ENCODE measurements at places on chromosomes 12 and 14.

- no peak for DNase-seq
Measured at GRCh38 chr12:76144245-76144549, 59.7 kb upstream of the NAP1L1 start.

DNA sequence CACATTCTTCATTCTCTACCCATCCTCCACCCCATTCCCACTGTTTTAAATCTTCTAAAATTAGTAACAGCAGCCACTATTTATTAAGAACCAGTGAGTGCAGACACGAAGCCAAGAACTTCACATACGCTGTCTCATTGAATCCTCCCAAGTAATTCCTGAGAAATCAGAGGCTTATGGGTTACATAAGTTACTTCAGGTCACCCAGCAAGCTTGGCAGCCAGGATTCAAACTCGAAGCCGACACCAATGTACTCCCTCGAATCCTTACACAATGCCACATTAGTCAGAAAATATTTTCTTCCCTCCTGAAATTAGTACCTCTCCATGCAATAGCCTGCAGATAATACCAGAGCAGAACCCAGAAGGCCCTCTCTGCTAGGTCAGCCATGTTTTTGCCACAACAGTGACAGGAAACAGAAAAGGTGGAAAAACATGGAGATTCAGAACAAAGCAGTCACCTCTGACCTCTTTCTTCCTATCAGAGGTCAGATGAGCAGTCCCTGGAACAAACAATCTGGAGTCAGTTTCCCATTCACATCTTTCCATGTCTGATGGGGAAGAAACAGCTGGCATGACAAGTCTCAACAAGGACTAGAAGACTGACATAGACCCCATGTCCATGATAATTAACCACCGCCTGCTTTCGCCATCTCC, 16.4 kb downstream of the NID2 start:
- peak; percentile 80 for DNase-seq

GRCh38 chr12:12176402-12176801, 90.4 kb downstream of the LRP6 start:
- DNase-seq = no peak

DNA sequence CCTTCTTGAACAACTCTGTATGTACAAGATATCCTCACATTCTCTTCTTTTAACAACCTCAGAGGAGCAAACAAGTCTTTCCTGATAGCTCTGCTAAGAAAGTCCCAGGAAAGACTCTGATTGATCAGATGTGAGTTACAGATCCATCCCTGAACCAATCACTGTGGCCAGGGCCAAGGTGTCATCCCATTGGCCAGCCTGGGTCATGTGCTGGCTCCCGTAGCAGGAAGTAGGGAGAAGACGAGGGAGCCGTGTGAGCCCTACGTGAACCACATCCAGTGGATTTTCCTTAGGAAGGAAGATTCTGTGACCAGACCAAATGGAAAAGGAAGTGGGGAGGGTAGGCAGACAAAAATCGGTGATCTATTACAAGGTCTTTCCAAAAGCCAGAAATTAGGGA, 5.6 kb downstream of the P2RX7 start:
- DNase-seq = no peak

GRCh38 chr12:34400986-34401658, 378.8 kb downstream of the ALG10 start:
- DNase-seq = no peak

DNA sequence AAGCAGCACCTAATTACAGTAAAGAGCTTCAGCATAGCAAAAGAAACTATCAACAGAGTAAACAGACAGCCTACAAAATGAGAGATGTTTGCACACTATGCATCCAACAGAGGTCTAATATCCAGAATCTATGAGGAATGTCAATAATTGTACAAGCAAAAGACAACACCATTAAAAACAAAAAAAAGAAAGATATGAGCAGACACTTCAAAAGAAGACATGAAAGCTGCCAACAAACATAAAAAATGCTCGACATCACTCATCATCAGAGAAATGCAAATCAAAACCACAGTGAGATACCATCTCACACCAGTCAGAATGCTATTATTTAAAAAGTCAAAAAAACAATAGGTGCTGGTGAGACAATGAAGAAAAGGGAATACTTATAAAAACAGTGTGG, 273.1 kb downstream of the TMTC2 start:
- DNase-seq = no peak

DNA sequence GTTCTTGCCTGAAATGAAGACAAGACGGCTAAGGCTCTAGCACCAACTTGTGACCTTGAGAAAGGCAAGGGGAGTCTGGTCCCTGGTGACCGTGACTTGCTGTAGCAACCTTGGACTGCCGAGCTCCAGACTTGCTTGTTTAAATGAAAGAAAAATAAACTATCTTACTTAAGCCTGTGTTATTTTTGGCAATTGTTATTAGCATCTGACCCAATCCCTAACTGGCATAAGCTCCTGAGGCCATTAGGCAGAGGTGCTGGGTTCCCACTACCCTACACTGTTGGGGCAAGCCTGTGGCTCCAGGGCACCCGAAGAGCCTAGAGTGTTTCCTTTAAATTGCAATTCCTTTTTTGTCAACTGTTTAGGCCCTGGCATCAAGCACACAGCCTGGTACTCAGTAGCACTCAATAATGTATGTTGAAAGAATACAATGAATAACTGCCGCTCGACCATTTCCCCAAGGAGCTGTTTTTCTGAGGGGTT, 106.9 kb upstream of the HIF1A start:
- DNase-seq = no peak

DNA sequence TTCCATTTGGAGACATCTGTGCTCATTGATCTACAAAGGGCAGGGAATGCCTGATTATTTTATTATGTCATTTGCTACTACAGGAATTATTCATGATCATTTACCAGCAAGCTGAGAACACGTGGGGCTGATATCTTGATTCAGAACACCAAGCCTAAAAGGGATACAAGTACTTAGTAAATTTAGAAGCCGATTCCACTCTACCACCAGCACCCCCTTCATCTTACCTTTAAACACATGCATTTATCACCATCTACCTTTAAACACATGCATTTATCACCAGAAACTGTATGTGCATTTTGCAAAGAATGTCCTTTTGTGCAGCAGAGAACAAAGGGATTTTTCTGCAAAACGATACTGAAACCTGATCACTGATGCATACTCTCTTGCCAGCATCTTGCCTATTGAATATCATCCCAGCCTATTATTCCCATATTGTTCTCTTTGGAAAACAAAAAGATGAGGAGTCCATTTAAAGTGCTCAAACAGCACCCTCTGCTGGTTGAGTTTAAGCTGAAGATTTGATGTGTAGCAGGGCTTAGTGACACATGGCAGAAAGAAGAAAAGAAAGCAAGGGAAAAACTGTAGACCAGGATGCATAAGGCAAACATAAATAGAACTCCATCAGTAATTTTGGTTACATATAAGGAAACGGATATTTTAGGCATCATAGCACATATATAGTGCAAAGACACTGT, 132.6 kb upstream of the PLEKHG7 start:
- peak; percentile 62 for DNase-seq

DNA sequence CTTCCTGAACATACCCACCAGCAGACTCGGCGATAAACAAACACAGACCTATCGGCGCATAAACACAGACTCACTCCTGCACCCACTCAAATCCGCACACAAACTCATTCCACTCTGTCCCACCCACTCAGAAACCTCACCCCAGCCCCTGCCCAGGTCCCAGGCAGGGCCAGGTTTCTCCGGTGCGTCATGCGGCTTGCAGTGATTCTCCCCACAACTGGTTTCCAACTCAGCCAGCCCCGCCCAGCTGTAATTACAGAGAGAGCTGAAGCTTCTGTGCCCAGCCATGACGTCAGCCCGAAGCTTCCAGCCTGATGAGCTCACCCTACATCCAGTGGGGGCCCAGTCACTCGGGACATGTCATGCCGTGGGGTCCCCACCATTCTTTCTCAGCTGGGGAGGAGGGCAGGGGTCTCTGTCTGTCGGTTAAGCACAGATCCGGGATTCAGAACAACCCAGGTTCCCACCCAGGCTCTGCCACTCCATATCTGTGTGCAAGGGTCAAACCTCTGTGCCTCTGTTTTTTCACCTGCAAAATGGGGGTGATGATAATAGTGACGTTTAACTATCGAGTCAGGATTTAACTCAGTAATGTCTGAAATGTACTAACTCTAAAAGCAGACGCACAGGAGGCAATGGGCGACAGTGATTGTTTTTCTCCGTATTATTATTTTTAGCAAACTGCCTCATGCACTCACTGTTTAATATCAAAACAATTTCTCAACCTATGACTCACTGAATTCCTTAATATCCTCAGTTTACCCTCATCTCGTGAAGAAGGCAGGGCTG, 2.3 kb upstream of the HSPB8 start:
- DNase-seq = peak; percentile 85

DNA sequence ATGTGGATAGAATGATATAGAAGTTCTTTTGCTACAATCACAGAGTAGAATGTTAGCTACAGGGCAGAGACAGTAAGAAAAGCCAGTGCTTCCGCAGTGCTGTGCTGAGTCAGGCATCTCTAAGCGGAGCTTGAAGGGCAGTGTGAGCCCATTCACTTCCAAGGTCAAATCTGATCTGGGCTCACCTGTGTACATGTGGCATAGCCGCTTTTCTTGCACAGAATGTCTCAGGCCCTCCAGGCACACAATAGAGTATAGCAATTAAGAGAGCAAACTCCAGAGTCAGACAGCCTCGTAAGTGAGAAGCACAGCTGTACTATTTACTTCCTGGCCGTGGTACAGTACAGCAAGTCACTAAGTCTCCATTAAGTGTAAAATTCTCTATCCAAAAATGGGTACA, 26.8 kb downstream of the CORO1C start:
- DNase-seq = no peak

DNA sequence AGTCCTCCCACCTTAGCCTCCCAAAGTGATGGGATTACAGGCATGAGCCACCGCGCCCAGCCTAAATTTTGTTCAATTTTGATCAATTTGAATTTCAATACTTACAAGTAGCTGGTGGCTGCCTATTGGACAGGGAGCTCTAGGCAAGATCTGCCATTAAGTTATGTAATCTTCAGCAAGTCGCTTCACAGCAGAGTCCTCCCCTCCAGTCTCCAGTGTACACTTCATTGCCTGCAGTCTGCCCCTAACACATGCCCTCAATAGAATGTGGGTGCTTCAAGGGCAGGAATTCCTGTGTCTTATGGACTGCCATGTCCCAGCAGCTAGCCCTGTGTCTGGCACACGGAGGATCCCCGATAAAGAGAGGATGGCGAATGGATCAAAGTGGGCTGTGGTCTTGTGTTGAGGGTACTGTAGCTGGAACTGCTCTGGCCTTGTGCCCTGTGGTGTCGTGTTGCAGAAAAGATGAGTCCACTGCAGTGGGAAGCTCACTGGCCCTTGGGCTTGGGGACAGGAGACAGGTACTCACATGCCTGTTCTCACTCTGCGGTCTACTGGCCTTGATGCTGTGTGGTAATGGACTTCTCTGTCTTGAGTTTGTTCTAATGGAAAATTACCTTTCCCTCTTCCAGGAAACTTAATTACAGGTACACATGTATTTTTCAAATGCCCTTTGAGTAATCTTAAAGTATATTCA, 67.6 kb downstream of the TECPR2 start:
- DNase-seq = no peak

GRCh38 chr12:109719123-109720022, 5.7 kb downstream of the FAM222A start:
- DNase-seq = no peak

DNA sequence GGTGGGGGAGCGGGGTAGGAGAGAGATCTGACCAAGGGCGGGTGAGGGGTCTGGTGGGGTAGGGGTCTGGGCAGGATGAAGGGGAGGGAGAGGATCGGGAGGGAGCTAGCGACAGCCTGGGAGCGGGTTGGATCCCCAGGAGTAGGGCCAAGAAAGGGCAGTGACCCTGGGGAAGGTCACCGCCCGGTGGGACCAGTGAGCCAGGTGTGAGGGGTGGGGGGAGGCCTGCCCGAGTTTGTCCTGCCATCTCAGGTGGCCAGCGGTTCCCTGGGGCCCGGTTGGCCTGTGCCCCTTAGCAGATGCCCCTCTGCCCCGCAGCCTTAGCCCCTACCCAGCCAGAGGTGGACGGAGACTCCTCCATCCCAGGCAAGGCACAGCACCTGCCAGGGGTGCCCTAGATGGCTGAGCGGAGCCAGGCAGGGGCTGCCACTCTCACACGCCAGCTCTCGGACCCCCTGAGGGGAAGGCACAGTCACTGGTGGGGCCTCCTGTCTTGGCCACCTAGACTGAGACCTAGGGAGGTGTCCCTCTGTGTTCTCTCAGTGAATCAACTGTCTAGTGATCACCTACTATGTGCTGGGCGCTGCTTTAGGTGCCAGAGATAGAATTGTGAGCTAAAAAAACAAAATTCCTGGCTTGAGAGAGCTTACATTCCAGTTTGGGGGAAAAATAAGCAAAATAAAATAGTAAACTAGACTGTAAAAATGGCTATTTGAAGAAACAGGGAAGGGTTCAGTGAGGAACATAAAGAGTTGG, 629 bp upstream of the TTC7B start:
- DNase-seq = no peak

DNA sequence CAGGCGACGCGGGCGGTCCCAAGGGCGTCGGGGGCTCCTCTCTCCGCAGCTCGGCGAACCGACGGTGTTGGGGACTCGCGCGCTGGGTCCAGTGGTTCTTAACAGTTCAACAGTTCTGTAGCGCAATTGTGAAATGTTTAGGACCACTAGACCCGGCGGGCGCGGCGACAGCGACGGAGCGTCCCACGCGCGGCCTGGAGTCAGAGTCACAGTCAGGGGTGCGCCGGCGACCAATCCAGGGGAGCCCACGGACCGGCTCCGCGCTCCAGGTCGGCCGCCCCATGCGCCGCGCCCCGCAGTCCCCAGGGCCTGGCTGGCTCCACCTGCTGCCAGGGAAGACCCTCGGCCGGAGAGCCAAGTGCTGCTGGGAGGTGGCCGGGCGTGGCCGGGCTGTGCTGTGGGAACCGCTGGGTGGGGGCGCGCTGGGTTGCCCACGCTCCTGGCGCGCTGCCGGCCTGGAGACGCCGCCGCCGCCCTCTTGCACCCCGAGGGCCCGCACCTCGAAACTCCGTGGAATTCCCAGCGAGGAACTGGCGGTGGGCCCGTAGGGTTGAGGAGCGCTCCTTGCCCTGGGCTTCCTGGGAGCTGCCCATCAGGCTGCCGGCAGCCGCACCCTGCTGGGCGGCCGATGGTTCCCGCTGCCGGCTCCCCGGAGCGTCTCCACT, 20.9 kb upstream of the KIF26A start:
- DNase-seq = no peak

GRCh38 chr12:77995436-77996167, 164.9 kb downstream of the NAV3 start:
- peak; percentile 44 for DNase-seq

GRCh38 chr12:107231303-107231702, 138.0 kb upstream of the CRY1 start:
- no peak for DNase-seq

- no peak for DNase-seq
Measured at GRCh38 chr14:91755570-91756295, 23.8 kb upstream of the CATSPERB start.

GRCh38 chr12:11075642-11076041, 13.5 kb upstream of the TAS2R46 start:
- DNase-seq = no peak

- DNase-seq = no peak
Measured at GRCh38 chr14:35576260-35576659, 42.3 kb downstream of the INSM2 start.

GRCh38 chr14:81400852-81401251, 728 bp upstream of the STON2 start:
- peak; percentile 98 for DNase-seq

- DNase-seq = no peak
Measured at GRCh38 chr14:54893151-54893760, 9.4 kb downstream of the GCH1 start.

All from GM04504 (cell line).